Left ventricle myocardium superior (tissue), 1 donor: ENCODE measurements at places on chromosomes 6 and 20. TPM values are rescaled to one million over a fixed set of nuclear protein-coding genes. Genes with fewer than 3 reads are reported as not detected.

RIPPLY2 gene
- total RNA-seq = not detected

PHACTR1 gene
- 124 TPM for total RNA-seq

MACROD2 gene
- 3.5 TPM for total RNA-seq

BNIP5 gene
- total RNA-seq = not detected

PRR18 gene
- total RNA-seq = not detected

PHACTR3 gene
- total RNA-seq = 6.8 TPM

GSTA3 gene
- total RNA-seq = not detected

MATN4 gene
- total RNA-seq = not detected

DUSP15 gene
- 4.0 TPM for total RNA-seq

PPT2 gene
- total RNA-seq = 22.6 TPM

IRAK1BP1 gene
- 5.5 TPM for total RNA-seq

ZGPAT gene
- total RNA-seq = 16.2 TPM

SCRT2 gene
- not detected for total RNA-seq

CPNE5 gene
- 20.4 TPM for total RNA-seq
